ENCODE measurements at places on chromosomes 7 and 10.

- no peak for DNase-seq
Observed at GRCh38 chr10:75071756-75072155, 39.7 kb upstream of the SAMD8 start.

- no peak for DNase-seq
Observed at GRCh38 chr10:132010483-132010882, 28.8 kb upstream of the BNIP3 start.

- DNase-seq, result peak; percentile 86
Observed at GRCh38 chr10:122344741-122345258, 29.7 kb upstream of the PLEKHA1 start.

DNA sequence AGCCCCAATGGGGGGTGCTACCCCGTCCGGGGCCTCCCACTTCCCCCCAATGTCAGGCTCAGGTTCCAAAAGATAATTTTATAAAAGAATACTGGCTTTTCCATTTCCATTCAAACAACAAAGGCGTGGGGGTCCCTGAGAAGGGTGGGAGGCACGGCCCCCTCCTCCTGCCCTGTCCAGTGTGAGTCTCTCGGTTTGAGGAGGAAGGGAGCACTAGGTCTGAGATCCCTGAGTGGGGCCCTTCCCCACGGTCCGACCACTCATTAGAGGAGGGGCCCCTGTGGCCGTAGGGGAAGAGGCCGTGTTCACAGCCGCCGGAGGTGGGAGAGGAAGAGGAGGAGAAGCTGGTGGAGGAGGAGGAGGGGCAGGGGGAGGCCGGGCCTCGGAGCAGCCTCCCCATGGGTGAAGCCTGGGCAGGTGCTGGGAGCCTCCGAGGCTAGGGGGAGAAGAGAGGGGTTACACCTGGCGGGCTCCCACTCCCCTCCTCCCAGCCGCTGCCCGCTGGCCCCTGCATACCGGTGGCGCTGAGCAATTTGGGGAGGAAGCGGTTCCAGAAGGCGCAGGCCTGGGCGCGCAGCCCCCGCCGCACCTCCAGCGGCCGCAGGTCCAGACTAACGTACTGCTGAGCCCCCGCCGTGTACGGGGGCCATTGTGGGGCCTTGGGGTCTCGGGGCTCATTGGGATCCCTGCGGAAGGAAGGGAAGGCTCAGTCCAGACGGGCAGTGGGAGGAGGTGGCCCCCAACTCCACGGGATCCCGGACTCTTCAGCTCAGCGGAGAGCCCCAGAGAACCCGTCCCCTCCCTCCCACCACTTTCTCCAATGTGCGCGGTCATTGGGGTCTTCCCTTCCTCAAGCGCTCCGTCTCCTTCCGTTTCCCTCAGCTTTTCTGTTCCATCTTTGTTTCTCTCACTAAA, 1.4 kb upstream of the UFSP1 start:
- DNase-seq, result no peak

DNA sequence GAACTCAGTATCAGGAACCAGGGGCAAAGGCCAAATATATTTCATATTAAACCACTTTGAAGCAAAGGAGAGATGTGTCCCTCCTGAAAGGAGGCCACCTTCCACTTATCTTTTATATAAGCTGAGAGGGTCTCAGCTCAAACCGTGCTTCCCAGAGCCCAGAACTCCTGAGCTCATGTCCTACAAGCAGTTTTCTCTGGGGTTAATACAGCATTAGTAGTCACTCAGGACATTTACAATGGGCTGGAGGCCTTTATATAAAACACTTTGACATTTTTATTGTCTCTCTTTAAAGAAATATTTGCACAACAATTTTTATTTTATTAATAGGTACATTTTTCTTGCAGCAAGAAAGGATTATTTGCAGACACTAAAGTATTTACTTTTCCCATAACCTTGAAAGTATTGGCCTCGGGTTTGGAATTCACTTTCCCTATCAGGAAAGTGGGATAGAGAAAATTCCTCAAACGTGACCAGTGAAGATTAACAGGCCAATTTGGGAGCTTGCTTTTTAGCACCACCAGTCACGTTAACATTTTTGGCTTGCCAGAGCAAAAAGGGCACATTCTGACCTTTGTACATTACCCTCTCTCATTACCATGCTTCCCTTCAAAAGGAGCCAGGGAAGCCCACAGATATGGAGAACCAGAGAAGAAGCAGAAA, 464.9 kb upstream of the NRP1 start:
- DNase-seq, result peak; percentile 42

GRCh38 chr7:45077579-45077978, 11.2 kb downstream of the NACAD start:
- DNase-seq, result no peak

DNA sequence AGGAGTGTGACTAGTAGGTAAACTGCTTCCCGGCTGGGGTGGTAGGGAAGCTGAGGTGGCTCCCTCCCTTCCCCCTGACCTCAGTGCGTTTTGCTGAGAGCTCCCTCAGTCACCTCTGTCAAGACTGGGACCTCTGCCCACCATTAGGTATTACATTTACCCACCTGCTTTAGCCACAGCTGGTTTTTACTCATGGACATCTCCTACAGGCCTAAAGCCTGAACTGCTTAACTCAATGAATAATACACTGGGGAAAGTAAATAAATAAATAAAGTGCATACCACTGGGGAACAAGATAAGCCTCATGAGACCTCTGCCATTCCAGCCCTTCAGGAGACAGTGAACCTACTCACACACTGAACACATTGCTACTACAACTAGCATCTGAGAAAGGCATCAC, 38.9 kb upstream of the CDK13 start:
- DNase-seq, result no peak

- DNase-seq, result no peak
Observed at GRCh38 chr10:51217505-51217904, 143.2 kb downstream of the PRKG1 start.

- DNase-seq, result no peak
Observed at GRCh38 chr10:87702973-87703294, 43.3 kb downstream of the PAPSS2 start.

- no peak for DNase-seq
Observed at GRCh38 chr7:79709574-79710409, 256.3 kb upstream of the MAGI2 start.

GRCh38 chr7:101216860-101217387, 457 bp downstream of the PLOD3 start:
- peak; percentile 37 for DNase-seq

GRCh38 chr7:34675749-34676374, 17.8 kb downstream of the NPSR1 start:
- peak; percentile 39 for DNase-seq

GRCh38 chr10:118563373-118563890, 32.0 kb downstream of the PRLHR start:
- DNase-seq, result no peak

DNA sequence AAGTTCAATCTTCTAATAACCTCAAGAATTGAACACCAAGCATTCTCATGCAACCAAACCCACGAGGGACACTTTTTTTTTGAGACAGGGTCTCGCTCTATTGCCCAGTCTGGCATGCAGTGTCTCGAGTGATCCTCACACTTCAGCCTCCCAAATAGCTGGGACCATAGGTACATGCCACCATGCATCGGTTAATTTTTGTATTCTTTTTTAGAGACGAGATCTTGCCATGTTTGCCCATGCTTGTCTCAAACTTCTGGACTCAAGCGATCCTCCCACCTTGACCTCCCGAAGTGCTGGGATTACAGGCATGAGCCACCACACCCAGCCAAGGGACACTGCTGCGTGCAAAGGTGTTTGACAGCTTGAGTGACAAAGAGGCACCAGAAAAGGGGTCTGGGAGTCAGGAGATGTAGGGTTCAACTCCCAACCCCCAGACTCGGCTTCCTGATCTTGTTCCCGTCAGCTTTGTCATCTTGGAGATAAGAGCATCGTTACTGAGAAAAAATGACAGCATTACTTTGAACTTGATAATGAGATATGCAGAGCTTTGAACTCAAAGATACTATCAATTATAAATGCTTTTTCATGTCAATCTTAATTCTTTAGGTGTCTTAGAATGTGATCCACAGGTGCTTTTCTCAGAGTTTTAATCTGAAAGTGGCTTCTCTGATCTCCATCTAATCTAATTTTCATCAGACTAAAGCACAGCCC, 1.6 kb upstream of the CYTH3 start:
- no peak for DNase-seq

GRCh38 chr10:17735166-17735941, 16.6 kb upstream of the TMEM236 start:
- no peak for DNase-seq

DNA sequence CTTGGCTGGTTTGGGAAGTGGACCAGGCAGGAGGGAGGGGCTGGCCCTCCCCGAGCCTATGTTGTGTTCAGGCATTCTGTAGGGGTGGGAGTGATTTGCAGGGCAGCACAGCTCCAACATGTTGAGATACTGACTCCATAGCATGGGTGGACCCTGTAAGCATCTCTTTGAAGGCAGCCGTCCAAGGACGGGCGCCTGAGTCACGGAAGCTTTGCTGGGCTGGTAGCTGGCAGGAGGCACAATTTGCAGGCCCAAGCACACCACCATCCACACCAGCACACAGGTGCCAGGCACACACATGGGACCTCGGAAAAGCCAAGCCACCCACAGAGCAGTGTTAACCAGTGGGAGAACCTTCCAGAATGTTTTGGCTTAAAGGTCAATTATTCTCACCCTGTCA, 505.1 kb upstream of the FOXK1 start:
- no peak for DNase-seq

DNA sequence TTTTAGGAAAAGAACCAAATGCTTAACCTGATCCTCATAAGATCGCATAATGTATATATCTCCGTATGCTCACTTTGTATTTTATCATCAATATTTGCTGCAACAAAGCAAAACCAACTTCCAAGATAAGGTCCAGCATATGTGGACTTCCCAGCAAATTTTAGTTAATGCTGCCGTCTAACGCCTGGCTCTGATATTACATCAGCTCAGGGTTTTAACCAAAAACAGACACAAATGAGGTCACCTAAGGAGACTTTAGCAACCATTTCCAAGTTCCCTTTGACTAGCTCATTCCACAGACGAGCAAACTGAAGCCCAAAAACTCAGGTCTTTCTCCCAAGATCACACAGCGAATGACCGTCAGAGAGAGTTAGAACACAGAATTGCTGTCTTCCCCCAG, 59.4 kb upstream of the UCN3 start:
- peak; percentile 44 for DNase-seq

GRCh38 chr10:7626283-7626682, 40.5 kb downstream of the ITIH5 start:
- no peak for DNase-seq

GRCh38 chr7:132933072-132933458, 148.8 kb downstream of the CHCHD3 start:
- peak; percentile 33 for DNase-seq

- DNase-seq, result no peak
Observed at GRCh38 chr7:37476881-37477450, 28.3 kb upstream of the ELMO1 start.

GRCh38 chr7:73703757-73704639, 15.5 kb downstream of the STX1A start:
- no peak for DNase-seq

- no peak for DNase-seq
Observed at GRCh38 chr7:104894726-104895521, 119.1 kb upstream of the KMT2E start.

GRCh38 chr10:88987243-88987725, 3.3 kb upstream of the FAS start:
- DNase-seq, result no peak

GRCh38 chr10:96641396-96642295, 54.8 kb upstream of the TM9SF3 start:
- DNase-seq, result no peak

GRCh38 chr7:66143876-66144332, 29.3 kb downstream of the CRCP start:
- no peak for DNase-seq

DNA sequence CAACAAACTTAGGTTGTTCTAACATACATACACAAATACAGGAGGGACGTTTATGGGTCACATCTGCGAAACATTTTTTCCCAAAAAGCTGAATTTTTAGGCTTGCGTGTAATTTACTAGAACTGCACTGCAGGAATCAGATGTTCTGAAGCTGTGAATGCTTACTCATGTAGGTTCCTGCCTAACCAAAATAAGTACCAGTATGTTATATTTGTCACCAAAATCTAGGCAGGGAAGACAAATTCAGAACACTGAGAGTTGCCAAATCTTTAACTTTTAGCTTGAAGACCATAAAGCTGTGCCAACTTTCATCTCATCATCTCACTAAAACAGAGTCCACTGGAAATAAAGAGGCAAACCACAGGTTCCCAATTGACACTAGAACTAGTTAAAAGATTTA, 5.7 kb downstream of the UBE2H start:
- DNase-seq, result no peak

DNA sequence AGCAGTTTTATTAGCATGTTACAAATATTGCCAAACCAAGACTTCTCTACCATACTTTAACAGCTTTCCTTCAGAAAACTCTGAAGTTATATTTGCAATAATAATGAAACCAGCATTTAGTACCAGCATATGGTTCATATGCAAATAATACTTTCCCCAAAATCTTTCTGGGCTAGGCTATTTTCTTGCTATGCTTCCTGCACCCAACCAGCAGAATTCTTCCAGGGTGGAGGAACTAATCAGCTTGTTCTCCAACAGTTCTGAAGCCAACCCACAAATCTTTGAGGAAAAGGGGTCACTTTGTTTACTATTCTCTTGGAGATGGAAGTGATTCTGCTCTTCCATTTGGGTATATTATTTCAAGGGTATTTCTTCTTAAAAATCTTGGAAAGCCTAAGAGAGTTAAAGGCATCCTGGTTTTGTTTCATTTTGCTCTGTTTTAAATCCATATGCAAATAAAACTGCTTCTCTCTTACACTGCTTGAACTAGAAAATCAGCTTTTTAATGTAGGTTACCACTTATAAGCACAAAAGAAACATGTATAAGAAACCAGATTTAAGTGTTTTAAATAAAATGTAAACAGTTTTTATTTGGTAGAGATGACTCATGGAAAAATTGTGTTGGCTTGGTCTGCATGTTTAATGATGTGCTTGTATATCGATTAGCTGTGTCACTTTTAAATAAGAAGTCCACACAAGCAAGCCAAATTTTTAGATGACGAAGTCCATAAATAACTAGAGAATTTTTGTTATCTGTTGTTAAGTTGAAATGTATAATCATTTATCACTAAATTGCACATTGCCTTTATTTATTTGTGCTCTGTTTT, 103.7 kb downstream of the HECTD2 start:
- no peak for DNase-seq

Data from RPMI7951 (cell line).